ENCODE measurements at places on chromosomes 3 and 15.

DNA sequence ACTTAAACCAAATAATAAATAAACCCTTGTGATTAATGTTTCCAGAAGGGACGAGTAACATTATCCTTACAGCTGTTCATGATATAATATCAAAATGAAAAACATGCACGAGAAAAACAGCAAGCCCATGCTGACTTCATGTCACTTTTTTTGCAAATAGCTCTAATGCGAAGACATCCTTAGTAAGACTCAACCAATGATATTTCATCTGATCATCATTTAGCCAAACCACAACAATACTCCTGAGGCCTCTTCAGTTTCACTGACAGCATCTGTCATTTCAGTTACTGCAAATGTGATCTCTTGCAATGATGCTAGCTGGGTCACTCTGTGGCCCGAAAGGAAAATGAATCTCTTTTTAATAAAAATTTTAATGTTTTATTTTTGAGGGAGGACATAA lies 74.0 kb downstream of the POLR2M start:
- no peak for DNase-seq

DNA sequence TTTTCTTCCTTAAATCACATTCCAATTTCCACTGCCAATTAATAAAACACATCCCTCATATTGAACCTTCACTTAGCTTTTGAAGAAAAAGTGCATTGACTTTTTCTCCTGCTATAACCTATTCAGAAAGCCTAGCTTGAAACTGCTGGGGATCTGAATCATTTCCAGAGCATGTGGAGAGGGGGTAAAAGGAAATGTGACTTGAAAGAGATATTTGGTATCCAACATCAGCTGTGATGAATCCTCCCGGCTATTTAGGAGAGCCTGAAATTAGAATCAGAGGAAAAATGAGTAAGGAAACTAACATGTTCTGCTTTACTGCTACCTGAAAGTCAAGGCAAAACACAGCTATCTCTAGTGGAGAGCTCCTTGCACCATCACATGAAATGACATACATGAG lies 2.6 kb upstream of the GNB5 start:
- no peak for DNase-seq

DNA sequence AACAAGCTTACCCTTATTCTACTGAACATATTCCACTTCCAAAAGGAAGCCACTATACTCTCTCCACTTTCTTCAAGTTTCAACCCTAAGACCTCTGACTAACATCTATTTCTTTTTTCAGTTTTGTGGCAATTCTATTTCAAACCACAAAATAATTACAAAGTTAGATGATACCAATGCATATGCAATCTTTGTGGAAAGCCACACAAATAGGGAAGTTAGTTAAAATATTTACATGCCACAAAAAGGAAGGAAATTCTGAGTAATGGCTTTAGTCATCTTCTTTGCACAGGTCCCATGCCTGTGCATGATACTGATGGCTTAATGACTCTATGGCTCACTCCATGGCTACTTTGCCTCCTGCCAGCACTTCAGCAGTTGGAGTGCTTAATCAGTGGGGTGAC lies 57.0 kb upstream of the MCTP2 start:
- peak; percentile 65 for DNase-seq

- no peak for DNase-seq
Observed at GRCh38 chr3:190562866-190563510, 49.1 kb downstream of the IL1RAP start.

DNA sequence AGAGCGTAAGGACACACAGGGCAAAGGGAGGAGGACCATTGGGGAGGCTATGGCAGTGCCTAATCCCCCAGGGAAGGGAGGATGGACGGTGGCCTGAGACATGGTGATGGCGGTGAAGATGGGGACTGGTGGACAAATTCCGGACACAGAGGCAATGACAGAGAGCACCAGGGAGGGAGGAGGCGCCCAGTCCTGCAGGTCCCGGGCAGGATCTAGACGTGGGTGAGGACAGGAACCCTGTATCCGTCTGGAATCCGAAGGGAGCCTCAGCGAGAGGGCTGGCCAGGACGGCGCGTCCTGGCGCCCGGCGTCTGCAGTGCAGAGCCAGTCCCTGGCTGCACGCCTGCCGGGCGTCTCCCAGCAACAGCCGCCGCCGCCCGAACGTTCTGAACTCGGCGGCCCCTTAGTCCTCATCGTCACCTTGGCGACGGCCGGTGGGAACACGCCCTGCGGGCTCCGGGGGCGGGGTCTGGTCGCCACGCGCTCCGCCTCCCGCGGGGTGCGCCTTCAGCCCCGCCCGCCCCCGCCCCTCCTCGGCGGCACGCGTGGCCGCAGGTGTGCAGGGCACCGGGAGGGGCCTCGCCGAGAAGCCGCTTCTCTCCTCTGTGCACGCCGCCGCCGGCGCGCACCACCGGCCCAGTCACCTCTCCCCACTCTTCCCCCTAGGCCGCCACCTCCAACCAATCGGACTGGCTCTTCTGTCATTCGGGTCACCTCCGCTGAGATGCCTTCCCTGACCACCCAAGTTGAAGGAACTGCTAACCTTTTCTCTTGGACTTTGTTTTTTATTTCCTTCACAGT lies 11.6 kb downstream of the XIRP1 start:
- peak; percentile 94 for DNase-seq

DNA sequence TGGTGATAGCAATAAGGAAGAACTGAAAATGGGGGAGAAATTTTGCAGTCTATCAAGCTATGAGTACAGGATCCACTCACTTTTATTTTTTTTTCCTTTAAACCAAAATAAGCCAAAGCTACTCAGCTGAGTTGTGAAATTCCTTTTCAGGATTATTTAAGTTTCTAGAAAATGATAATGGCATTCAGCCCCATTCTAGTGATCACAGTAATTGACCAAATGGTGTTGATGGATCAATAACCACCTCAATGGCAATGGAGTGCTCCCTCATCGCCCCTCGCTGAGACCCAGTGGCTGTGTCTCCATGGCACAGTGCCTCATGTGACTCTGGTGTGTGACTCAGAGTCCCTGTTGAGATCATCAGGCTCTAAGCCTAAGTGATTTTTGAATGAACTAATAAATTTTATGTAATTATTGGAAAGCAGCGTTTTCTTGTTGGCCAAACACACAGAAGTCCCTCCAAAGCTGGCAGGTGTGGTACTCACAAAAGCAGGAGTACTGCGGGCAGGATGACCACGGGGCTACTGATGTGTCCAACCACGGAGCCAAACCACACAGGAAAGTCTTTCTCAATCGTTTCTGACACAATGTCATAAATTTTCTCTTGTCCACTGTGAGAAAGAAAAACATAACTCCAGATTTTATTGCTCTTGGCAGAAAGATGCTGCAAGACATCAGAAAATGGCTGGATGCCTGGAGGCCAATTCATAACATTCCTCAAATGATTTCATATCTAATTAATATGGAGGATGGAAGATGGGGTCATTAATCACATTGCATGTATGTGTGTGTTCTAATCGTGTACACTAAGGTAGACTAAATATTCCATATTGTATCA lies 14.4 kb upstream of the STARD5 start:
- no peak for DNase-seq

DNA sequence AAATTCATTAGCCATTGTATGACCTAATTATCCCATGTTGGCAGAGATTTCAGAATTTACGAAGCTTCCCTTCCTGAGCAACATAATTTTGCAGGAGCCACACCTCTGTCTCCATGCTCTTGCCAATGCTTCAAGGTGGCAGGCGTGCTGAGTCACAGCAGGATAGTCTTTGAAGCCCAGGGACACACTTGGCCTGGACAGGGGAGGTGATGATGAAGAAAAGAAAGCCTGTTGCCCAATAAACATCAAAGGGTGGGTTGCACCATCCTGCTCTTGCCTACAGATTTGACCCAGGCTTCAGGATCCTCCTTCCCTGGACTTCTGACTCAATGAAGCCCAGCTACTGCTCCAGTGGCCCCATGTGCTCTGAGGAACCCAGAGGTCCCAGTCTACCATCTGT lies 117.1 kb downstream of the MINAR1 start:
- no peak for DNase-seq

GRCh38 chr15:99450896-99451358 lies 114.9 kb upstream of the MEF2A start:
- no peak for DNase-seq

DNA sequence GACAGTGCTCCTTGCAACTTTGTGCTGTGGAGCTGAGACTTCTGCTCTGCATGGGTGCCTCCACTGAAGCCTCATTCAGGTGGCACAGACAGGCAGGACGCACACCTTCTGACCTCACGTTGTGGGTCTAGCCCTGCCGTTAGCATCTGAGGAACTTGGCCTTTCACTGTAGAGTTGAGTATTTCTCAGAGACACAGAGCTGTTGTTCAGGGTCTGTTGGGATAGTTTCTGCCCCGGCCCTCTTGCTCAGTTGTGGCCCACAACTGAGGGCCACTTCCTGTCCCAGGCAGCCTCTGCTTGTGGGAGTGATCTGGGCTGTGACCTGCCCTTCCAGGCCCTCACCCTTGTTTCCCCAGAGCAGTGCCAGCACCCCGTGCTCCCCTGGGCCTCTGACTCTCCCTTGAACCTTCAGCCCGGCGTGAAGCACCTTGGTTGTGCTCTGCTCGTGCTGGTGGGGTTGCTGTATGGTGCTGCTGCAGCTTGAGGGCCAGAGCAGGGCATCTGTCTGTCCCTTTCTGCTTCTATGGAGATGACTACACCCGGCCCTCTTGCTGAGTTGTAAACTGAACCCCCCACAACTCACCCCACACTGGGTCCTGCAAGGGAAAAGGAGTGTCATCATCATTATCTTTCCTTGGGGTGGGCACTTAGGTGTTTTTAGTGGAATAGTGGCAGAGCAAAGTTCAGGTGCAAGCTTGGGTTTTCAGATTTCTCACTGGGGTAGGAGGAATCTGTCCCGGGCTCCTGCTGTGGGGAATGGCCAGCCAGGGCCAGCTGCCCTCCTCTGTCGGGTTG lies 11.7 kb downstream of the BAHD1 start:
- DNase-seq: no peak

GRCh38 chr15:56454836-56455235 lies 10.1 kb downstream of the MNS1 start:
- no peak for DNase-seq

GRCh38 chr3:55244247-55244646 lies 242.9 kb downstream of the WNT5A start:
- no peak for DNase-seq

DNA sequence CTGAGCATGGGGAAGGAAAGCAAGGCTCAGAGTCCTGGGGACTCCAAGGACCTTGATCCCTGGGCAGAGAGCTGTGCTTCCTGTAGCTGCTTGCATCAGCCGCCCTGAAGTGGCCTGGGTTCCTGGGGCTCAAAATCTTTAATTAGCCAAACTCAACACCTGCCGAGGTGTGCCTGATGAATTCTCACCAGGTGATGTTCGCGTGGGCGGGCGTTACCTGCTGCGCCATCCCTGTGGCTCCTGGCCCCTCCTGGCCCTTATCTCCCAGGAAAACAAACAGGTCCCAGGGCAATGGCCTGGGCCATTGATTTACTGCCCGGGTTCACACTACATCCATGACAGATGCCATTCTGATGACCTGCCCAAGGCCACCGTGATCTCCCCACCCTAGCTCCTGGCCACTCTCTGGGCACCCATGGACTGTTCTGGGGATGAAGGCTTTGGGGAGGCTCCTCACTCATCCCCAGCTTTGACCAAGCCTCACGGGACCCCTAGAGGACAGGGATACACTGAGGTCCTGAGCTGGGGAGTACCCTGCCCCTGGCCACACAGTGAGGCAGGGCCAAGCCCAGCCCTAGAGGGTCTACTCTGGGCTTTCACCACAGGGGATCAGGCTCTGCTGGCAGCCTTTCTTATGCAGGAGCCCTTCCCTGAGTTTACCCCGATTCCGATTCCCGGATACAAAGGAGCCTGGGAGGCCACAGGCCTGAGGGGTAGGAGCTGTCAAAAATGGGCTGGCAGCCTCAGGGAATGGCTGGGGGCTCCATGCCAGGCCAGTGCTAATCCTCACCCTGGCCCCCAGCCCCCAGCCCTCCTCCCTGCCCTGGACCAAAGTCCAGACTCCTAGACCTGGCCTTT lies 5.7 kb downstream of the SLC38A3 start:
- DNase-seq: no peak

- DNase-seq: no peak
Observed at GRCh38 chr3:195286115-195286872, 15.3 kb upstream of the XXYLT1 start.

DNA sequence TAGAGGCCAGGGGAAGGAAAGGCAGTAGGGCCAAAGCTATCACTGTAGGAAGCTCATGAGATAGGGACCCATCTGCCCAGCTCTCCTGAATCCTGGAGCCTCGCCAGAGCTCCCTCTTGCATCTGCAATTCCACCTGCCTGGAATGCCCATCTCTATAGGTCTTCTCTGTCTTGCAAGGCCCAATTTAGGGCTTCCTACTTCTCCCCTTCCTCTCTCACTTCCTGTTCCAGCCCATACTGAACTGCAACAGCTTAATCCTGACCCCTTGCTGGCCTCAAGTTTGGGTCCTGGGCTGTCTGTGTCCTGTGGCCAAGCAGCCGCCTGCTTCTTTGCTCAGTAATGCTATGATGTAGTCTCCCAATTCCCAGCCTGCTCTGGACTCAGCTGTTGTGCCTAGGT lies 3.6 kb upstream of the PTPN23 start:
- DNase-seq: no peak

GRCh38 chr3:43978708-43979107 lies 263.0 kb upstream of the TOPAZ1 start:
- DNase-seq: no peak

DNA sequence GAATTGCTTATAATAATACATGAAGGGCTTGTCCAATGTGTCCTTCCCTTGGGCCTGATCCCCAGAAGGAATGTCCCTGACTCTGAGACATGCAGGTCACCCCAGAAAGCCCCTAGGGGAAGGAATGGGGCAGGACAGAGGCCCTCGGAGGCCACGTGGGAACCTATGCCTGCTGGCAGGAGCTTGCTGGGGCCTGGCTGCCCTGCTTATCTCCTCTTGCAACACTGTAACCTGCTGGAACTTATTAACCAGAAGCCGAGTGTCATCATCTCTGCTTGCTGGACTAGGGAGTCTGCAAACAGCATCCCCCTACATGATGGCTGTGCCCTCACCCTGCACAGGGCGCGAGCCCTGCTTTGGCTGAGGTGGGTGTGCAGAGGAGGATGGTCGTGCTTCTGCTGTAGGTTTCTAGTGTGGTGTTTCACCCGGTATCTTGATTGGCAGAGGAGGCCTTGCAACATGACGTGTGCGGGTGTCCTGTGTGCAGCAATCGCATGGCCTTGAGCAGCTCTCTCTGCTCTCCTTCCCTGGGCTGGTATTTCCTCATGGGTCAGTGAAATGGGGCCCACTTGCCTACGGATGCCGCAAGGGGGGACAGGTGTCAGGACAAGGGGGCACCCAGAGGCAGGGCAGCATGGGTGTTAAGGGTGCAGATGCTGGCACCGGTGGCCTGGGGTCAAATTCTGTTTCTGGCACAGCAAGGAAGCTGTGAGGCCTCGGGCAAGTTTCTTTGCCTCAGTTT lies 5.0 kb downstream of the CHST13 start:
- no peak for DNase-seq

DNA sequence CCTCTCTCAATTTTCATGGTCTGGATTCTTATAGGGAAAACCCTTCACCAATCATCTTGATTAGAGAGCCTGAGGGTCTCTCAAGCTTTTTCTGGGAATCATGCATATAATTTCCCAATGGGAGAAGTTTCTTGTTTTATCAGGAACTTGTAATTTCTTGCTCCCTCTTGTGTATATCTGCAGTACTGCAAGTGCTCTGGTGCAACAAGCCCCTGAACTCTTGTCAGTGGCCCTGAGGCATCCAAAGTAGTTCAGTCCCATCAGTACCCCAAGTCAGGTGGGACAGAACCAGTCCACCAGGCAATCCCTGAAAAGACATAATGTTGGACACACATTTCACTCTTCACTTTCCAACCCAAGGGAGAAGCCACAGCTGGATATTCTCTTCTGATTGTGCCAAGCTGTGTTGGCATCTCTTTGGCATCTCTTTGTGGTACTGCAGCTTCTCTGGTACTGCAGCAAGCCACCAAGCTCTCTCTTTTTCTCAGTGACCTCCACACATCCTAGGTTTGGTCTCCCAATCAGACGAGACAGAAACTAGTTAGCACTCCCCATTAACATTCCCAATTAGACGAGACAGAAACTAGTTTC lies 214.5 kb downstream of the ZIC4 start:
- DNase-seq: no peak

Measured in germinal center (tissue), 1 donor.